NCI-H2171 (cell line): ENCODE measurements at places on chromosomes 11 and 22.

DNA sequence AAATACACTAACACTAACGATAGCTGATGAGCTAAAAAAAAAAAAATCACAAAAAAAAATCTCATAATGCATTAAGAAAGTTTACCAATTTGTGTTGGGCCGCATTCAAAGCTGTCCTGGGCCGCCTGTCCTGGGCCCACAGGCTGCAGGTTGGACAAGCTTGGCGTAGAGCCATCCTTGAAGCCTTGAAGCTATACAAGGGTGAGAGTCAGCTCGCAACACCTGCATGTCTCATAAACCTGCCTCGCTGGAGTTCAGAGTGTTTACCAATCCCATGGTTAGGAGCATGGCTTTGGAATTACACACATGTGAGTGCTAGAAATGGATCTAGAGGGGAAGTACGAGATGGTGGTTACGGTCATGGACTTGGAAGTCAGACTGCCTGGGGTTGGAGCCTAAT, 453.7 kb downstream of the INSC start:
- no peak for DNase-seq

DNA sequence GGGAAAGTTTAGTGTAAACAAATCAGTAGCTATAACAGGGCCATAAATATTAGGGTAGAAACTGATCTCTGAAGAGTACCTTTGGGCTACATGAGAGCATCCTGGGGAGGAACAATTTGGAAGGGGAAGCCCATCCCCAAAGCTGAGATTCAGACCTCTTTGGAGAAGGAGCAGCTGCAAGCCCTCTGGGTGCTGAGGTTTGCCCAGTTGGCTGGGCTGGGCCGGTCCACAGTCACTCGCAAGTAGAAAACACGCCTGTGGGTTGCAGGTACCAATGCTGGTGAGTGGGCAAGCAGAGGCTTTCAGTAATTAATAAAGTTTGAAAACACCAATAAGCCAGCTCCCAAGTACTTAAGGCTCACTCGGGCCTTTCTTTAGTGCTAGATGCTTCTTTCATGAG, 124.5 kb downstream of the ARHGAP8 start:
- DNase-seq, result no peak

DNA sequence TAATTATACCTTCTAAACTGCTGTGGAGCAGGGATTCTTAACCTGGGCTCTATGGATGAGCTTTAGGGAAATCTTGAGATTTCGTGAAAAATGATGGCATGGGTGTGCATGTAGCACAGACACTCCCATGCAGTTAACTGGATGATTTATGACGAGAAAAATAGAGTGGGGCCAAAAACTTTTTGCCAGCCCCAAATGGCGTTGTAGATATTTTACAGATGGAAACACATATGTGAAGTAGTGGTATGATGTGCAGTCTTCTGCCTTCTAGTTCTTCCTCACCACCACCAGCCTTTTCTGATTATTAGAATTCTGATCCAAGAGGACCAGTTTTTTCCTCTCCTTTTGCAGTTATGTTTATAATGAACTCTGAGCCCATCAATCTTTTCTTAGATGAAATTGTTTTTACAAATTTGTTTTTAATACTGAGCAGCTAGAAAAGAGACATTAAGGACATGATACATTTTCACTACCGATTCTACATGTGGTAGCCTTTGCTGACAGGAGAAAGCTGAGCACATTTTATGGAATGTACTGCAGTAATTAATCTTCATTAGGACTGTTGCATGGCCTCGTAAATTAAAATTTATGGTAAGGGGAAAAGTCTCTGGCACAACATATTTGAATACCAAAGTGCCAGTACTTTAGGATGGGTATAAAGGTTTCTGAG, 261.4 kb downstream of the DDX10 start:
- no peak for DNase-seq

DNA sequence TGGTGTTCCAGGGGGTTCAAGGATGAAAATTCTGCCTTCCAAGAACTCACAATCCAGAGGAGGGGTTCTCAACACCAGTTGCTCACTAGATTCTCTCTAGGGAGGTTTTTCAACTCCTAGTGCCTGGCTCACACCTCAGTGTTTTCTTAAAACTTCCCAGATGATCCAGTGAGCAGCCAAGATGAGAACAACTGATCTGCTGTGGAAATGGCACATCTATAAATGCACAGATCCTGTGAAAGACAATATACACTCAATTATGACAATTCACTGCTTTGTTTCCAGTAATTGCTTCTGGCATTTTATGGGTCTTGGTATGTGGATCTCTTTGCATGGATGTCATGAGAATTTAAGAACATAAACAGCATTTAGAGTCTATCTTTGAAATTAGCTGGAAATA, 45.2 kb upstream of the PRSS23 start:
- DNase-seq, result no peak

DNA sequence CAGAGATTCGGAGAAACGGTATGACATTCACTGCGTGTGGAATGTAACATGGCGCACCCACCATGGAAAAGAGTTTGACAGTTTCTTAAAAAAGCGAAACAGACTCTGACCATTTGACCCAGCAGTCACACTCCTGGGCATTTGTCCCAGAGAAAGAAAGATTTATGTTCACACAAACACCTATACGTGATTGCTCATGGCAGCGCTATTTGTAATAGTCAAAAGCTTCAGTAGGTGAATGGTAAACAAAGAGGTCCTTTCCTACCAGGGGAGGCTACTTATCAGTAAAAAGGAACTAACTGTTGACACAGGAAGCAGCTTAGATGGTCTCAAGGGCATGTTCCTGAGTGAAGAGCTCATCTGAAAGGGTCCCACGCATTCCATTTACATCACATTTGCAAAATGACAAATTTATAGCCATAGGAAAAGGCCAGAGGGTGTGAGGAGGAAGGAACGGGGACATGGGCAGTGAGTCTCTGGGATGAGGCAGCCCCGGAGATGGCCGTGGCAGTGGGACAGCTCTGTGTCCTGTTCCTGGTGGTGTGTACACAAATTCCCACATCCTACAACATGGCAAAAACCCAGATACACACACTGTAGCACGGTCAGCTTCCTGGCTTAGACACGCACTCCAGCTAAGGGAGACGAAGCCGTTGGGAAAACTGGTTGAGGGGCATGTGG, 14.6 kb upstream of the KRTAP5-6 start:
- no peak for DNase-seq

- DNase-seq, result no peak
These were observed 105.8 kb downstream of the ABTB2 start for GRCh38 chr11:34252015-34252414.

DNA sequence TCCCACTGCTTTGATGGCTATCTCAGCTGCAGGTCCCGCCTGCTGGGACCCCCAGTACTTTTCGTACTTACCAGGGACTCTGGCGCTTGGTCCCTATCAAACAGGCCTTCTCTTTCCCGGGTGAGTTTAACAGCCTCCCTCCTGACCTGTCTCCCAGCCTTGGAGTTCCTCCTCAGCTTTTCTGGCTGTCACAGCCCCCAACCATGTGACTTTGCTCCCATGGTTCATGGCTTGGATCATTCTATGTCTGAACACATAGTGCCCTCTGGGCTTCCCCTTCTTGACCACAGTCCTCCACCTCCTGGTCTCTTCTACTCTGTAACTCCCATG, 56.9 kb downstream of the PARVA start:
- DNase-seq, result no peak

DNA sequence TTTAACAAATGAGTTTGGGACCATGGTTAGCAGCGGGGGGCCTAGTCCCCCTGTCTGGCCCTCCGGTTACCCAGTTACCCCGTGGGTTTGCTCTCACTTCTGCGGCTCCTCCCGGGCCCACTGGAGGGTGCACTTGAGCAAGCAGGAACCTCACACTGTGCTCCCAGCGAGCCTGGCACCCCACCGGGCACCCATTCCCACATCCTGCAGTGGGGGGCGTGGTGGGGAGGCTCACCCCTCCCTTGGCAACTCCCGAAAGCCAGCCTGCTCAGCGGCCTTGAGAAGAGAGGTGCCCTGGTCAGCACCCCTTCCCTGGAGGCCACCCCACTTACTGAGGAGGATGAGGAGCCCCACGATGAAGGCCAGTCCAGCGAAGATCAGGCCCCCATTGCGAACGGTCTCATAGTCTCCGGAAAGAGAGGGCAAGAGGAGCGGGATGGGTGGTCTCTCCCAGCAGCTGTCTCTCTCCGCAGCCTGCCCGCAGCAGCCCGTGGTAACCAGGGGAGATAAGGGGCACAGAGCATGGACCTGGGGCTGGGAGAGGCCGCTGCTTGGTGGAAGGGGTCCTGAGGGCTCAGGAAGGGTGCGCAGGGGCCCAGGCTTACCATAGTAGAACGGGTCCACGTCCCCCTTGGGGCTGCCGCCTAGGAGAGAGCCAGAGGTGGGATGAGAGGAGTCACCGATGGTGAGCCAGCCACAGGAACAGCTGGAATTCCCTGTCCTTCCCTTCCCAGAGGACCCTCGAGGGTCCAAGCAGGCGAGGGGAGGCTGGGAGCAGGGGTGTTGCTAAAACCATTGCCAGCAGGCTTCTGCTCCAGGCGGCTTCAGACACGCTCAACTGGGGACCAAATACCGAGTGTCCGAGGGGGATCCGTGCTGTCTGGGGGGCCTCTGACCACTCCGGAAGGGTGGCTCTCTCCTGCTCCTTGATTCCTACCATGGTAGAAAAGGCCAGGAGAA, 2.2 kb downstream of the FXYD2 start:
- no peak for DNase-seq

- DNase-seq, result peak; percentile 70
These were observed 3.8 kb downstream of the SMTN start for GRCh38 chr22:31084811-31085492.

- DNase-seq, result no peak
These were observed 65.9 kb upstream of the ANO1 start for GRCh38 chr11:70012134-70012733.
